T-helper 22 cell (primary cell): ENCODE measurements at places on chromosomes 1 and 21.

DNA sequence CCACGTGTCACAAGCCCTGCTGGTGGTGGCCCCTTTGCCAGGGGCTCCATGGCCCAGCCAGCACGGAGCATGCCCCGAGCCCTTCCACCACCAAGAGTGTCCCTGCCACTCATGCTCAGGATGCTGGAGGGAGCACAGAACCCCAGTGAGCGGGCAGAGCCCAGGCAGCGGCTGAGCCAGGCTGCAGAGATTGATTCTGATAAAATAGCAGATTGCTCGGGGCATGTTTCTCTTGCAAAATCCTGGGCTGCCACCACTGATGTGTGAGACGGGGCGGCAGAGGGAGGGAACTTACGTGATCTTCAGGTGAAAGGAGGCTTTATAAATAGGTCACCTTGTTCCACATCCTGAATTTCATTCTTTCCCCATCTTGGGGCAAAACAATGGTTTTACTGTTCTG lies 53.2 kb downstream of the SPSB1 start:
- no peak for DNase-seq

- no peak for DNase-seq
Observed at GRCh38 chr1:199937661-199938060, 89.8 kb upstream of the NR5A2 start.

GRCh38 chr1:154750681-154751665 lies 119.1 kb downstream of the KCNN3 start:
- no peak for DNase-seq

DNA sequence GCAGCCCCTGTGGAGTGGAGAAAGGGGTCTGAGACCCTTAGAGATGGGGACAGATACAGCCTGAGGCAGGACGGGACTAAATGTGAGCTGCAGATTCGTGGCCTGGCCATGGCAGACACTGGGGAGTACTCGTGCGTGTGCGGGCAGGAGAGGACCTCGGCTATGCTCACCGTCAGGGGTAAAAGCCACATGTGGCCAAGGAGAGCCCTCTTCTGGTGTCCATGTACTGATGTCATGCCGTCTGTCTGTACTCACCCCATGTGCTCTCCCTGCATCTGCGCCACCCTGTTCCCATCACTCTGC lies 84.7 kb downstream of the OBSCN start:
- DNase-seq: no peak

- DNase-seq: no peak
Observed at GRCh38 chr1:76826072-76826845, 41.0 kb upstream of the ST6GALNAC5 start.
